ENCODE measurements at places on chromosomes 7 and 10. TPM values are rescaled to one million over a fixed set of nuclear protein-coding genes. Genes with fewer than 3 reads are reported as not detected.

C7orf33 gene
- total RNA-seq = not detected

GTPBP4 gene
- 21.6 TPM for total RNA-seq

SPDYE5 gene
- total RNA-seq = not detected

SLC26A3 gene
- total RNA-seq = not detected

GTF2IRD1 gene
- total RNA-seq = 19.2 TPM

- DNase-seq = no peak
Measured at GRCh38 chr10:119933179-119933578, 40.6 kb downstream of the SEC23IP start.

DNA sequence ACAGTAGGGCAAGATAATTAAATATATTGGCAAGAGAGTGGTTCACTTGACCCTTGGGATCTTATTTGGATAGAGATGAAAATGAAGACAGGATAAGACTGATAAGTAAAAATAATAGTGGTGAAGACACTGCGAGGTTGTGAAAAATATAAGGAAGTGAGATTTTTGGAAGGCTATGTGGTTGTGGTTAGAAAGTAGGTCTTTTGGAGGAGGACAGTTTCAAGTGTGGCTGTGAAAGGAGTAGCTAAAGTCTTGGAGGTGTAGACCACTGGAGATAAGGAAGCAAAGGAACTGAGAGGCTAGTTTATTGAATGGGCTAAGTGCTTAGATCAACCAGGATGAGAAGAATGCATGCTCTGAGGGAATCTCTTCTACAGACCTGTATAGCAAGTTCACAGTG is 11.2 kb downstream of the MIOS start:
- no peak for DNase-seq

- no peak for DNase-seq
Measured at GRCh38 chr10:75718991-75719390, 287.6 kb downstream of the LRMDA start.

- DNase-seq = no peak
Measured at GRCh38 chr7:130419658-130420057, 21.2 kb downstream of the CEP41 start.

GRCh38 chr7:36521911-36522310 is 132.2 kb downstream of the ANLN start:
- no peak for DNase-seq

DNA sequence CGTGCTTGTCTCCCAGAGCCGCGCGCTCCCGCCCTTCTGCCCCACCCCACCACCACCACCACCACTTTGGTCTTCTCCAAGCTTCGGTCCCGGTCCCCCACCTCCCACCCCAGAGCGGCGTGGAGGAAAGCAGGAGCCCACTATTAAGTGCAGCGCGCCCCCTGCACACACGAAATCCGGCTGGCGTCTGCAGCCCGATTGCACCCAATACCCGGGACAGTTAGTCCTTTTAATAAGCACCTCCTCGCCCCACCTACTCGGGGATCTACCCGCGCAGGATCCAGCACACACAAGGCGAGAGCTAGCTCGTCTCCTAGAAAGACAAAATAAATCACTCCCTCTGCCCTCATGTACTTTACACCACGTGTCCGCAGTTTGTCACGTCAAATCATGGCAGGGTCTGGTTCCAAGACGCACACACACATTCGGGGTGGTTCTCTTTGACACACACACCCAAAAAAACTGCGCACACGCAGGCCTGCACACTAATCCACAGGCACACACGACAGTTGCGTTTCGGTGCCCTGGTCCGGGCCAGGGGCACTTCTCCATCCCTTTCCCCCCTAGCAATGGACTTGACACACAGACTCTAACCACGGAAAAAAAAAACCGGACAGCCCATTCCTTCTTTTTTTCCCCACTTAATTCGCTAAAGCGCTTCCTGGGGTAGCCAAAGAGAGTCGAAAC is 1.6 kb downstream of the SFMBT2 start:
- DNase-seq = no peak

- no peak for DNase-seq
Measured at GRCh38 chr10:117734731-117735405, 192.3 kb downstream of the EMX2 start.
